ENCODE measurements at places on chromosomes 3 and 15.

DNA sequence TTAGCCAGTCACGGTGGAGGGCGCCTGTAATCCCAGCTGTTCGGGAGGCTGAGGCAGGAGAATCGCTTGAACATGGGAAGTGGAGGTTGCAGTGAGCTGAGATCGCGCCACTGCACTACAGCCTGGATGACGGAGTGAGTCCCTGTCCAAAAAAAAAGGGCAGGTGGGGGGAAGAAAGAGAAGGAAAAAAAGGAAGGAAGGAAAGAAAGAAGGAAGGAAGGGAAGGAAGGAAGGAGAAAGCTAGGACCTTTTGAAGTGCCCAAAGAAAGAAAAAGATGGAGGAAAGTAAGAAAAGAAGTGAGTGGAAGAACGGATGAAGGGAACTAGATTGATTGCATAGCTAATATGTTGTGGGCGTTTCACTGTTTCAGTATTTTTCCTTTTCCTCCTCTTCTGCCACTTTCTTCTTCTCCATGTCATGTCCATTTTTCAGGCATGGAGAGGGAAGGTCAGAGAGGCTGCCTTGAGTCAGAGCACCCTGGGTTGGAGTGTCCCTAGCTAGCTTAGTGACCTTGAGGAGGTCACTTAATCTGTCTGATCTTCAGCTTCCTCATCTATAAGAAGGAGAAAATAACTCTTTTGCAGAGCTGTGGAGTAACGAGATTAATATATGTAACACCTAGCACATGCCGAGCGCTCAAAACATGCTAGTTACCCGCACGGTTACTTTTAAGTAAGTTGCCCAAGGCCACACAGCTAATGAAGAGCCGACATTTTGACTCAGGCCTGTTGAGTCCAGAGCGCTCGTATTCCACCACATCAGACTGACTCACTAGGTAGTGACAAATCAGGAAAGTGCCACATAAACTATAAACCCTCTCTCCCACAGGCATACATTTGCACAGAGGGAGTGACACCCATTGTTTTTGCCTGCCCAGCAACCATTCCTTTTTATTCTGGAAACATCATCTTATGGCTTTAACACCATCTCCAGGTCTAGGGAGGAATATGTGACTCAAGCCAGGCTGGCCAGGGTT lies 42.2 kb downstream of the BHLHE40 start:
- no peak for DNase-seq

GRCh38 chr15:90774731-90775514 lies 57.8 kb downstream of the BLM start:
- no peak for DNase-seq

GRCh38 chr15:23083115-23083514 lies 43.7 kb upstream of the TUBGCP5 start:
- no peak for DNase-seq

GRCh38 chr3:50256978-50257890 lies 11.7 kb upstream of the SEMA3B start:
- no peak for DNase-seq
